Fibroblast of the conjunctiva (primary cell): ENCODE measurements at places on chromosomes 11 and 22.

- no peak for DNase-seq
Observed at GRCh38 chr11:69414773-69415187, 66.7 kb upstream of the LINC01488 start.

DNA sequence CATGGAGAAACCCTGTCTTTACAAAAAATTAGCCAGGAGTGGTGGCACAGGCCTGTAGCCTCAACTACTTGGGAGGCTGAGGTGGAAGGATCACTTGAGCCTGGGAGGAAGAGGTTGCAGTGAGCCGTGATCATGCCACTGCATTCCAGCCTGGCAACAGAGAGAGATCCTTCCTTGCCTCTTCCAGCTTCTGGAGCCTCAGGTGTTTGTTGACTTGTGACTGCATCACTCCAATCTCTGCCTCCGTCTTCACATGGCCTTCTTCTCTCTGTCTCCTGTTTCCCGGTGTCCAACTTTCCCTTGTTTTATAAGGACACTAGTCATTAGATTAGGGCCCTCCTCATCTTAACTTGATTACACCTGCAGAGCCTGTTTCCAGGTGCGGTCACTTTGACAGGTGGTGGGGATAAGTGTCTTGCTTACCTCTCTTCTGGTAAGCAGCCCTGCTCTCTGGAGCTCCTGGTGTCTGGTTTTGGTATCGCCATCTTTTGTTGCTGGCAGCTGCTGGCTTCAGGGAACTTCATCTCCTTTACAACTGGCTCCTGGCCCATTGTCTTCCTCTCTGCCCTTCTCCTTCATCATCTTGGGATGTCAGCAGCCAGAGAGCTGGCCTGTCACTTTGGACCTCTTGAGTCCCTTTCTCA lies 8.2 kb upstream of the USP2 start:
- no peak for DNase-seq

GRCh38 chr11:62671236-62671607 lies 251 bp upstream of the UQCC3 start:
- DNase-seq: no peak

DNA sequence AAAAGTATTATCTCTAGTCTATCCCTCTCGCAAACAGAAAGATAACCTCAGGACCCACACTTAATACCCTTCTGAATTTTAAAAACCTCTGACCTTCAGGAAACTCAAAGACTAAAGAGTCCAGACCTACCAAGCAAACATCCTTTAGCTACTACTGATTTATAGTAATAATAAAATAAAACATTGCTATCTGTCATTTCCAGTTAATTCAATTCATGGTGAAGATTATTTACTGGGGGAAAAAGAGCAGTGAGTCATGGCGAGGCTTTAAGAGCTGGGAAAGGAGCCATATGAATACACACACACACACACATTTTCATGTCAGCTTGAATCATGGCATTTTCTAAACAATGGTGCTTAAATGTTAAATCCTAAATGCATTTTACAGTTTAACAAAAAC lies 87.1 kb downstream of the FAM76B start:
- DNase-seq: peak; percentile 87

- no peak for DNase-seq
Observed at GRCh38 chr22:39598017-39598965, 27.7 kb downstream of the CACNA1I start.

- peak; percentile 41 for DNase-seq
Observed at GRCh38 chr11:560305-561147, at the start of the genes LMNTD2 and RASSF7. Gene LMNTD2, minus strand, starts transcription at chr11:560738. Its CDS starts 22 bp downstream, at chr11:560716. Gene RASSF7, plus strand, starts transcription at chr11:560970. Its CDS starts 799 bp downstream, at chr11:561769.

GRCh38 chr22:40666151-40666848 lies 13.0 kb upstream of the MCHR1 start:
- no peak for DNase-seq

DNA sequence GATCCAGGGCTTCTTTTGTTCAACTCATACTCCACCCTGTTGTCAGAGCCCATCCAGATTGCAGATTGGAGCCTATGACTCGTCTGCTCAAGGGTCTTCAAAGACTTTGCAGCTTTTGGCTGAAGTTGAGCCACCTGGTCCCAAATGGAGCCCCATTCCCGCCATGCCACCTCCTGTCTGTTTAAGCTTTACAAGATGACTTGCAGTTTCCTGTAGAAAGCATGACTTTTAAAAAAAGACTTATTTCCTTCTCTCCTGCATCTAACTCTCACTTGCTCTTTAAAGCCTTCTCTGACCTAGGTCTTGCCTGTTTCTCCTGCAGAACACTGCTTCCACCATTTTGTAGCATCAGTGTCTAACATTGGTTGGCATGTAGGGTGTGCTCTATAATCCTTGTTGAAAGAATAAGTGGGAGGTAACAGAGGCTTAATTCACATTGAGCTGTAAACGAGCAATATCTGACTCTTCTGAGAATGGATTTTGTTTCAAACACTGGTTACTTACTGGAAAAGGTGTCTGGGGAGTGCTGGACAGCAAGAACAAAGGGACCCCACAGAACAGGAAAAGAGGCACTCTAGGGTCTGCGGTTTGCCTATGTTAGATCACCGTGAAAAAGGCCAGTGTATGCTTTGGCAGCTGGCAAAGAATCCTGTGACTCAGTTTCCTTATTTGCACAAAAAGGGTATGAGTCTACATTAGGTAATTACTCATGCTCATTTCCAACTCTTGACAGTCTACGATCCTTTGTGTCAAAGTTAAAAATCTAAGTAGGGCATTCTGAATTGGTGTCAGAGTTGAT lies 30.3 kb downstream of the NF2 start:
- no peak for DNase-seq

DNA sequence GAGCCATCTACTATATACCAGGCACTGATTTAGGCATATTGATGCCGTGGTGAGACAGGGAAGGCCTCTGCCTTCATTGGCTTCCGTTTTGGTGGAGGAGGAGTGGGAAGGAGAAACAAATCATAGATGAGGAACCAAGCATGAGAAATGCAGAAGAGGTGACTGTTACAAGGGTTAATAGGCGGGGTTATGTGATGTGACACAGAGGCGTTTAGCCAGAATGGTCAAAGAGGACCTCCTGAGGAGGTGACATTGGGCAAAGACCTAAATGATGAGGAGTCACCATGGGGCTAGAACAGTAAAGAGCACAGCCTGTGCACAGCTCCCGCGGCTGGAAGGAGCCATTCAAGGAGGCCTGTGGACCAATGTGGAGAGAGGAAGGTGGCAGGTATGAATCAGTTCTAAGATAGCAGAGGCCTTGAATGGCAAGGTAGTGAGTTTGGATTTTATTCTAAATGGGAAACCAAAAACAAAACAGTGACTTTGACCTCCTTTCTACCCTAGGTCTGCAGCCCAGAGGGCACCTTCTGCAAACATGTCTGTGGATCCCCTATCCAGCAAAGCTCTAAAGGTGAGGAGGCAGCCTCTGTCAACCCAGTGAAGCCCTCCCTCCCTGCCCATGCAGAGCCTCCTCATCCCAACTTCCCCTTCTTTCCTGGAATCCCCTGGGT lies 11.7 kb downstream of the MAFF start:
- no peak for DNase-seq

DNA sequence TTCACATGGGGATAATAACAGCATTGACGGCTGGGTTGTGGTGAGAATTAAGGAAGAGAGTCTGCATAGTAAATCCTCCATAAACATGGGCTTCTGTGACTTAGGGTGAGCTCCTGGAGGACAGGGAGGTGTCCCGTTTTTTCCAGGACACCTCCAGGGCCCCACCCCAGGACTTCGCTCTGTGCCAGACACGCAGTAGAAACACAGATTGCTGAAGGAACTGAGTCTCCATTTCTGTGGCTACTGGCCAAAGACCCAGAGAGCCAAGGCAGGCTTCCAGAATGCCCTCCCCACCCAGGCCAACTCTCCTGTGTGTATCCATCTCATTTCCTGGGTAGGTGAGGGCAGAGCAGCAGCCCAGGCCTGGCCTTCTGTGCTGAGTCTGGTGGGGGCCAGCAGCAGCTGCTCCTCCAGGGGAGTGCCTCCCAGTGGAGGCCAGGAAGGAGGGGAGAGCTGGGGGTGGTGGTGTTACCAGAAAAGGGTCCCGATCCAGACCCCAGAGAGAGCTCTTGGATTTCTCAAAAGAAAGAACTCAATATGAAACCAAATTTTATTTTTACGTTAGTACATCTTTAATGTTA lies 9.5 kb upstream of the RFPL3 start:
- no peak for DNase-seq

- no peak for DNase-seq
Observed at GRCh38 chr22:31343235-31344191, 2.6 kb downstream of the PATZ1 start.

DNA sequence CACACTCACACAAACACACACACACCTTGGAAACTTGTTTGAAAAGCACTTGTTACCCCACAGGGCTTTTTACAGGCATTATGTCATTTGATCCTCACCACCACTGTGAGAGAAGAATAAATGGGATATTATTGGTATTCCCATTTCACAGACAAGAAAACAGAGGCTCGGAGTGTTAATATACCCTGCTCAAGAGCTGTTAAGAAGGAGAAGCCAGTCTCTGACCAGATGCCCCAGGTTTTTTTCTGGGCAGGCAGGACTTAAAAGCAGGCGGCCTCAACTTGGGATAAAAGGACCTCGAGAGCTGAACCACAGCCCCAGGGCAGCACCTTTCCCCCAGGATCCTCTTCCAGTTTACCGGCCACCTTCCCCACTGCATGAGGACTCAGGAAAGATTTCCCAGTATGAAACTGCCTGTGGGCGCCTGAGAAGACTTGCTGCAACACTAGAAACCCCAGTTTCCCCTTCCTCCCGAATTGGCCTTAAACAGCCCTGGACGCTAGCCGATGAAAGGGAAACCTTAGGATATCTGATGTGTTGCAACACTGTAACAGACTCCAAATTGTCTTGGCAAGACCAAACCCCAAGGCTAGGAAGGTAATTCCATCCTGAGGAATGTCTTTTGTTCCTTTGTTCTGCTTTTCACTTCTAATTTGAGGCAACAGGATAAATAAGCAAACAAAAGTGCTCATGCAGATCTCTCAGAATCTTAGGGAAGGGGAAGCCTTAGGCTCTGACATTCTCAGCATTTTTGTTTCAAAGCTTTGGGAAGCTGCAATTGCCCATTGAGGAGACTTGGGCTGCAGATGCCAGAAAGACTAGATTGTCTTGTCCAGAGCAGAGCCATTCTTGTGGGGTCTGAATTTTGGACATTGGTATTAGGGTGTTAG lies 173.5 kb downstream of the TRIM29 start:
- no peak for DNase-seq

DNA sequence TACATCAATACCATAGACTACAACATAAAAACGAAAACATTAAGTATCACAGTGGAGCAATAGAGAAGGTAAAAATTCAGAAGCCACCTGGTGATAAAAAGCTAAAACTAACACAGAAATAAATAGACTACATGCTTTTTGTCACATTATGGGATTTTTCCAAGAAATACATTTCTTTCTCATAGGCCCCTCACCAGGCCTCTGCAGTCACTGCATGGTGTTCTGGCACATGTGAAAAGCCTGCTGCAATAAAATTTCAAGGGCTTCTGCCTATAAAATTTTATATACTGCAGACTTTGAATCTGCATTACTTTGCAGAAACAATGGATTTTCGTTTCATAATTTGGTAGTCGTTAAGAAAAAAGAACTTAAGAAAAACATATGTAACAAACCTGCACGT lies 655.5 kb downstream of the CNTN5 start:
- no peak for DNase-seq

GRCh38 chr11:28176351-28176750 lies 68.2 kb downstream of the METTL15 start:
- no peak for DNase-seq

GRCh38 chr22:30742291-30743256 lies 47.9 kb downstream of the OSBP2 start:
- no peak for DNase-seq

- DNase-seq: no peak
Observed at GRCh38 chr11:1327064-1327460, 17.6 kb upstream of the TOLLIP start.

DNA sequence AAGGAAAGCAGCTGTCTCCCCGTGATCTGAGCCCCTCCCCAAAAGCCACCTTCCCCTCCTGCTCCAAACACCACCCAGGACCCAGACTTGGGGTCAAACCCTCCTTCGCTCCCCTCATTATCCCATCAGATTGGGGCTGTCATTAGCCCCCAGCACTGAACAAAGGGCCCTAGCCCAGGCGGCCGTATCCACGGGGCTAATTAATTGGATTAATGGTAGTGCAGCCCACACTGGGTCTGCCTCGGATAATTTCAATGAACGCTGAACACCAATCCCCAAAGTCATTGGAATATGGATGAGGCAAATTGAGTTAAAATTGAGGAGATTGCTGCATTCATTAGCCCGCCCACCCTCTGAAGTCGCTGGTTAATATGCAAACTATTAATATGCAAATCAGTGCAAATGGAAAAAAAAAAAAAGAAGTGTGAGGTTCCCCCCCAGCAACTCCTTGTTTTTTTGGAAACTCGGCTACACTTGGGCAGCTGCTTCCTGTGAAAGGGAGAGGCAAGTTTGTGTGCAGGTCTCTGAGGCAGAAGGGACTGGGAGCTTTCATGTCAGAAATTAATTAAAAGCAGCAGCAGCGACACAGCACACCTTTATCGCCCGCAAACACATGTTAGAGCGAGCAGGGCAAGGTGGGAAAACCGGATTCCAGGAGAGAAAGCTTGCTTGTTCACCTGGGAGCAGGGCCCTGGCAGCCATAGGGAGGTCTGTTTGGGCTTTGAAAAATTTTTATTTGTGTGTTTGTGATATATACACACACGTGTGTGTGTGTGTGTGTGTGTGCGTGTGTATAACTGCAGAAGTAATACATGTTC lies 517.8 kb downstream of the MIAT start:
- DNase-seq: no peak

DNA sequence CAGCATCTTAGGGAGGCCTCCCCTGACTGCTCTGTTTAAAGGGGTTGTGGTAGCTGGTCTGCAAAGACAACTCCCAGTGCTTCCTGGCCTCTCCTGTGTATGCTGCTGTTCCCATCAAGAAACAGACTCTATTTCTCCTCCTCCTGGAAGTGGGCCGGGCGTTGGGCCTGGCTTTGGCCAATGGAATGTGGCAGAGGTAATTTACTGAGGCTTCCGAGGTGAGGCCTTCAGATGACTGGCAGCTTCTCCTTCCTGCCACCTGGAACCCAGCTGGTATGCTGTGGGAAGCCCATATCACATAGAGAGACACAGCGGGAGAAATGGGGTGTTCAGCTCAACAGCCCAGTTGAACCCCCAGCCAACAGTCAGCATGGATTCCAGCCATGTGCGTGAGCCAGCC lies 25.1 kb upstream of the EIF3D start:
- DNase-seq: no peak
